ENCODE measurements at places on chromosomes 7 and 10. TPM values are rescaled to one million over a fixed set of nuclear protein-coding genes. Genes with fewer than 3 reads are reported as not detected.

DNA sequence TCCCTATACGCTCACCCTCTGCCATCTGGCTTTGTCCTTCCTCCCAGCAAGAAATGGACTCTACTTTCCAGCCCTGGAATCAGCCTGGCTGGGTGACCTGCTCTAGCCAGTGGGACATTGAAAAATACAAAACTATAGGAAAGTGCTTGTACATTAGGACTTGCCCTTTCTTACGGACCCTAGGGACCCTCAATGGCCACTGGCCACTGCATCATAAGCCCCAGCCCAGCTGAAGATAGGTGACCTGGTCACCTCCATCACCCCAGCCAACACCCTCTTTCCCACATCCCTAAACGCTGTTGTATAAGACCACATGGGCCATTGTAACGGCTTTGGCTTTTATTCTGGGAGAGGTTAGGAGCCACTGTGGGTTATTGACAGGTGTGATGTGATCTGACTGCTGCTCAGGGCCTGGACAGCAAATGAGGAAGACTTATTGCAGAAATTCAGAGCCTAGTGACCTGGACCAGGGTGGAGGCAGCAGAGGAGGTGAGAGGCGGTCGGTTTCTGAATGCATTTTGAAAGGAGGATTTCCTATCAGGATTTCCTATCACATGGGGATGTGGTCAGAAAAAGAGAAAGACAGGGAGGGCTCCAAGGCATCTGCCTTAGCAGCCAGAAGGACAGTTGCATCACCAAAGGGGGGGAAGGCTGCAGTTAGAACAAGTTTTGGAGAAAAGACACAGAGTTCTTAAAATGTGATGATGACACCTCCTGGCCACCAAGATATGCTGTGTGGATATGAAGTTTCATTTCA is 2.2 kb upstream of the LMBR1 start:
- no peak for DNase-seq

DNA sequence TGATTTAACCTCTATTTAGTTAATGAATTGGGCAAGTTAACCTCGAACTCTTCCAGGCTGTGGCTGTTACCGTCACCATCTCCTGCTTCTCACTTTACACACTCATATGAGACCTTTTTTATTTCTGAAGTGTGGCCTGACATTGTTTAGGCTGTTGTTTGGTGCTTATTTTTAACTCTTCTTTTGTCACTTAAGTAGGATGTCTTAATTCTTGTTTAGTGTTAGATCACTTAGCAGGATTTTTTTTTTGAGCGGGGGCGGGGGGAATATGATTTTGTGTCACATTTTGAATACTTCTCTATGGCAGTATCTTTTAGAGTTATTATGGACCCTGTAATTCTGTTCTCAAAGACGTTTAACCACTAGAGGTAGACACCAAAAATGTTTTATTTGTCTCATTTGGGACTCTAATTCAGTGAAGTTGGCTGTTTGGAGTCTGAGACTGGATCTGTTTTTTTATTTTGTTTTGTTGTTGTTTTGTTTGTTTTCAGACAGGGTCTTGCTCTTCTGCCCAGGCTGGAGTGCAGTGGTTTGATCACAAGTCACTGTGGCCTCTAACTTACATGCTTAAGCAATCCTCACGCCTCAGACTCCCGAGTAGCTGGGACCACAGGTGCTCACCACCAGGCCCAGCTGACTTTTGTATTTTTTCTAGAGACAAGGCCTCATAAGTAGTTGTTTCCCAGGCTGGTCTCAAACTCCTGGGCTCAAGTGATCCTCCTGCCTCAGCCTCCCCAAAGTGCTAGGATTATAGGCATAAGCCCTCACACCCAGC is 73.5 kb downstream of the CUX1 start:
- DNase-seq = no peak

DNA sequence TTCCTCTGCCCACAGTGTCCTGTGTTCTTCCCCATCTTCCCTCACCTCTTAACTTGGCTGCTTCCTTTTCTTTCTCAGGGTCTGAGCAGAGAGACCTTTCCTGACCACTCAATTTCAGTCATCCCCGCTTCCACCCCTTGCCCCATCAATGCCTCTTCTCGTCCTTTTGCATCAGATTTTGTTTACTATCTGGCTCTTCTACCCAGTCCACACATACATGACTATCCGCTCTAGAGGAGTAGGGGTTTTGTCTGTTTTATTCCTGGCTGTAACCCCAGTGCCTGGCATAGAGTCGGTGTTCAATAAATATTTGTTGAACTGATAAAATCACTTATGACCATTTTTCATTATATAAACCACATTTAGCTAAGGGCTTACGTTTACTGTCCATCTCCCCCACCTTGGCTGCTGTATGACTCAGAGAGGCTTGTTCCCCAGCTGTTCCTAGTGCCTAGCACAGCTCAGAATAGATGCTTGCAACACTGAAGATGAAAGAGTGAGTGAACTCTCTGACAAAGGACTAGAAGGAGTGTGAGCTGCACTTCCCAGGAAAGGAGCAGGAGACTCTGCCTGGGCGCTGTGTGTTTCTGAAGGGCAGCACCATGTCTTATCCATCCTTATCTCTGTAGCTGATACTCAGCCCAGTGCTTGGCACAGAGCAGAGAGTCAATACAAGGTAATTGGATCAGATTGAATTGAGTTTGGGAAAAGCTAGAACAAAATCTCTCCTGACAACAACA is 21.9 kb downstream of the ARID5B start:
- no peak for DNase-seq

DNA sequence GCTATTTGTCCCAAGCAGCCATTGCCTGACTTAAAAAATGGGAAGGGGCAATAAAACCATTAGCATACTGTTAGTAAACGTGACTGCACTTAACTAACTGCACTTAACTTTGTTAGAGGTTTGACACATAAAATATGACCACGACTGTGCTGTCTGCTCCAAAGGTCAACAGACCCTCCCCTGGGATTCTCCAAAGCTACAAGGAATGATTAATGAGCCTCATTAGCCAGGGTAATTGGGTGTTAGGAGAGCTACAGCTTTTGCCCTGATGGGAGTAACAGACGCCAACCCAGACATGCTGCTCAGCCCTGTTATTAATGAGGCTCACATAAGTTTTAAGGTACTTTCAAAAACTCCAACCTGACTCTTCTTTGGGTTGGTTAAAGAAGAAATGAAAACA is 129.4 kb upstream of the PLPP4 start:
- no peak for DNase-seq

GRCh38 chr7:17152721-17153120 is 145.7 kb upstream of the AHR start:
- DNase-seq = no peak

- no peak for DNase-seq
Measured at GRCh38 chr7:153616711-153617325, 435.4 kb upstream of the DPP6 start.

DNA sequence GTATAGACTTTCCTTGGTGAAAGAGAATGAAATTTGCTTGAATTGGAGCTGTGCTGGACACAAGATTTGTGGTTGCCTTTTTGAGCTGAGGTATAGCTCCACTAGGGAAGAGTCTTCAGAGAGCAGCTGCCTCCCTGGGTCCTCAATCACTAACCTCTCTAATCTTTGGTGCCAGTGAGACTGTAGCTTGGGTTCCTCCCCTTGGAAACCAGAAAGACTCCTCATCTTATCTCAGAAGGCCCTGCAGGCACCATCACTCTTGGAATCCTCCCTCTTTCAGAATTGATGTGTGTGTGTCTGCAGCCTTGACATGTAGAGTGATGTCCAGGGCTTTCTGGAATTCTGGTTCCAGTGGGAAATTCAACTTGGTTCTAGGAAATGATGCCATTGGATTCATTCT is 426.5 kb downstream of the RPS24 start:
- DNase-seq = no peak

GRCh38 chr10:29486433-29486832 is 148.3 kb downstream of the SVIL start:
- DNase-seq = no peak

Gene SRGN
- total RNA-seq = 3.9 TPM

Gene C10orf105
- not detected for total RNA-seq

Gene SHLD2
- total RNA-seq = 32.6 TPM

Measured in SK-MEL-5 (cell line).